ENCODE measurements at places on chromosomes 6 and 20.

DNA sequence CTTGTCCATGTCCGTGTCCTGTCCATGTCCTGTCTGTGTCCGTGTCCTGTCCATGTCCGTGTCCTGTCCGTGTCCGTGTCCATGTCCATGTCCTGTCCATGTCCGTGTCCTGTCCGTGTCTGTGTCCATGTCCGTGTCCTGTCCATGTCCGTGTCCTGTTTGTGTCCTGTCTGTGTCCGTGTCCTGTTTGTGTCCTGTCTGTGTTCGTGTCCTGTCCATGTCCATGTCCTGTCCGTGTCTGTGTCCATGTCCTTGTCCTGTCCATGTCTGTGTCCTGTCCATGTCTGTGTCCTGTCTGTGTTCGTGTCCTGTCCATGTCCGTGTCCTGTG lies 55.0 kb upstream of the BHLHE23 start:
- no peak for DNase-seq

DNA sequence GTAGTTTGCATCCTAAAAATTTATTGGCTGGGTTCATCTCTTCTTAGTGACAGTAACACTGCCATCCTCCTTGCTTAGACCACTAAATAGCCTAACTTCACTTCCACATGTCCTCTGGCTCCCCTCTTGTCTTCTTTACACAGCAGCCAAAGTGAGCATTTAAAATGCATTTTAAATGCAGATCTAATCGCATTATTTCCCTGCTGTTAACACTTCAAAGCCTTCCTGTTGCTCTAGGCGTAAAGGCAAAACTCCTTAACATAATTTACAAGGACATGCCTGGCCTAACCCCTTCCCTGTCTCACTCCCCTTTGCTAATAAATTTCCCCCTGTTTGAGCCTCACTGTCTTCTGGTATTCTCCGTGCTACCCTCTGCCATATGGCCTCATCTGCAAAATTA lies 26.5 kb downstream of the NKAIN2 start:
- DNase-seq = no peak

DNA sequence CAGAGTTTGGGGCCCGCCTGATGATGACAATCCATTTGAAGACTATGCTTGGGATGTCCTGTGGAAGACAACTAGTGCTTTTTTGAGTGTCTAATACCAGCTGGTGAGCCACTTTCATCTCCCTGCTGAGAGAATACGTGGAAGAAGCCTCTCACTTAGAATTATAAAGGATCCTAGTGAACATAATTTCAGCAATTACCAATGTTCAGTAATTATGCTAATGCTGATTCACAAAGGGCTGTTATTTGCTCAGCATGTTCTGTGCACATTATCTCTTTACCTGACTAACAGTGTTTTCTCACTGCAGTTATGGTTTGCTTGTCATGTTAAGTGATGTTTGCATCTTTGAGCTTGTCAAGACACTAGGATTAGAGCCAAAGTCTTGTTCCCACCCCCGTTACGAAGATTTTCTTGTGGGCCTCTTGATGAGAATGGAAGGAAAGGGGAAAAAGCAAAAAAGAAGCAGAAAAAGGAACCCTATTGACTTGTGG lies 282.1 kb upstream of the CHD6 start:
- DNase-seq = no peak

GRCh38 chr6:72140795-72141194 lies 254.4 kb downstream of the RIMS1 start:
- DNase-seq = no peak

- DNase-seq = no peak
Observed at GRCh38 chr20:45269754-45270270, 15.4 kb upstream of the SLPI start.

DNA sequence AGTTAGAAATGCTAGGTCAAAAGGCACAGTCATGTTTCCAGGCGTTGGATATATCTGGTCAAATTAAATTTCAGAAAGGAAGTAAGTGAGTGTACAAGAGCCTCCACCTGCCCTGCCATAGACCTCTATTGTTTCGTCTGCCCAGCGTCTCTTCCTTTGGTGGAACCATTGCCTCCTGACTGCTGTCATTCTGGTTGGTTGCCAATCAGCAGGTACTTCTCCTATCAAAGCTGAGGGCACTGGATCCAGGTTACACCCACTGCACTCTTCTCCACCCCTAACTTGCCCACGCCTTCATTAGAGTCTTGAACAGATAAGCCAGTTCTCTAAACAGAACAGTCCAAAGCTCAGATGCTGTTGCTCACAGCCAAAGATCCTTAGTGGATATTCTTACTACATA lies 2.6 kb upstream of the WFDC5 start:
- DNase-seq = no peak

DNA sequence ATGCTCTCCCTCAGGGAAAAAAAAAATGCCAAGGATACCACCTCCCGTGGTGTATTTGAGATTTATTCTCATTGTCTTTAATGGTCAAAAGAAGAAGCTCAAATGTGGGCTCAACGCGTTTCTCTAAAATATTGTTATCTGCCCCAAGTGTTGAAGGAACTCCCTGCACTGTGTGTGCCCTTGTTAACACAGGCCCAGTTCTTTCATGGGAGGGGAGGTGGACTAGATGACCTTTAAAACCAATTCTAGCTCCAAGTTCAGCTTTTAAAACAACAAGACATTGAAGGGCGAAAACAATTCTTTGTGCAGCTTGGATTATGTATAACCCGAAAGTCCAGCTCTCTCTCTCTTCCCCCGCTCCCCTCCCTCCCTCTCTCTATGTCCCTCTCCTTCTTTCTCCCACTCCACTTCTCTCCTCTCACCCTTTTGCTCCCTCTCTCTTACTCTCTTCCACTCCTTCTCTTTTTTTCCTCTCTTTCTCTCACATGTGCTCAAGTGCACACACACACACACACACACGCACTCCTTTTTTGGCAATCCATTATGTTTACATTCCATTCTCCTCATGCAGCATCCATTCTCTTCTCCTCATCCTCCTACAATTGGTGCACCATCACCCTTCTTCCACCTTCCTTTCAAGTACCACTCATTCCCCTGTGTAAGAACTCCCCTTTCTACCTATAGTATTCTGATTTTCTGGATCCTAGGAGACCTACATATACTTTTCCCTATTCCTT lies 8.5 kb downstream of the HLA-DMB start:
- no peak for DNase-seq

DNA sequence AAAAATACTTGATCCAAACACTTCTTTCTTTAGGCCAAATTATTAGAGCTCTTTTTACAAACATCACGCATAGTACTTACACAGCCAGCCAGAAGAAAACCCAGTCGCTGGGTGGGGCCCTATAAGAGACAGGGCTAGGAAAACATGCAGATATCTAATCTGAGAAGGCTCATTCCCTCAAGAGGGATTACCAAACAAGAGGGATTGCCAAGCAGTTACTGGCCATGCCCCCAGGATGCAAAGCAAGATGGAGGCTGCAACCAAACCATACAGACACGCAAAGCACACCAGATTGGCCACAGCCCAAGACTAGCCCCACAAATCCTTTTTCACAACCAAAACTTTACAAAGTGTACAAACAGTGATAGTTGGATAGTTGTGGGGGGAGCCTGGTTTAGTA lies 1235.4 kb upstream of the GJE1 start:
- no peak for DNase-seq

GRCh38 chr20:52493171-52493721 lies 301.7 kb upstream of the ZFP64 start:
- no peak for DNase-seq

- no peak for DNase-seq
Observed at GRCh38 chr6:21083708-21084107, 509.8 kb upstream of the SOX4 start.

DNA sequence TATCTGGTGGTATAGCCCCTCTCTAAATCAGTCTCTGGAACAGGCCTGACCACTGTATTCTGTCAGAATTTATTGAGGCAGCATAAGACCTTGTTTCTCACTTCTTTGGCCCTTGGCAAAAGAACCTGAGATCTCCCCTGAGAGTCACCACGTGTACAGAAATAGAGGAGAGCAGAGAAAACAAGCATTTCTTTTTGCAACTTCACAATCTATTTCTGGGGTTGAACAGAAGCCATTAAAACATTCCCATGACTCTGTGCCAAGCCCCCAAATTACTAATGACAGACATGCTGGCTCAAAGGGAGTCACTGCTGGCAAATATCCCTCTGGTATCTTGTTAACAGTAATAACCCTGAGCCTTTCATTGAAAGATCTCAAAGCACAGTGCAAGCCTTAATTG lies 395.3 kb downstream of the MAFB start:
- no peak for DNase-seq

DNA sequence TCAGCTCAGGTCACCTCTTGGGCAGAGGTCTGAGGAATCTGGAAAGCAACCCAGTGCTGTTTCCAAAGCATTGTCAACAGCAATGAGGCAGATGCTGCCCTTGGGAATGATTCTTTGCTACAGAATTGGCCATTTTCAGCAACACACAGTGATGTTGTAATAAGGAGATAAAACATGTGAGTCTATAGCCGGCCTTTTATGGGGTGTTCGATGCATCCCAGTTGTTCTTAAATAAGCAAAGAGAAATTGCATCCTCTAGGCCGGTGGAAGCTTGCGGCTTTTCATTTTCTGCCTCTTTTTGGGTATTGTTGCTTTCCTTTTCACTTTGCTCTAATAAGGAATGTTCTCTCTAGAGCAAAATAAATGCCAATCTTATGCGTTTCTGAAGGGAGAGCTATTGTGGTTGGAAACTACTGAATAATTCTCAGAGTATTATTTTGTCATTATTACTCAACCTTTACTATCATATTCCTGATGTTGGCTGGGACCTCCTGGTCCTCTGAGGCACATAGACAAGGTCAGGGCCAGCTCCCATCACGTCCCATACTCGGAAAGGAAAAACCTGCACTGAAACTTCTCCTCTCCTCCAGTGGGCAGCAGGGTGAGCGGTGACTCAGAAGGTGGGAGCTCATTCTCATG lies 214.2 kb downstream of the CDH26 start:
- no peak for DNase-seq

GRCh38 chr6:122696853-122697252 lies 82.7 kb upstream of the FABP7 start:
- no peak for DNase-seq

GRCh38 chr20:60085551-60086132 lies 127.4 kb downstream of the CDH26 start:
- no peak for DNase-seq

GRCh38 chr6:259901-260508 lies 32.3 kb upstream of the DUSP22 start:
- DNase-seq = no peak

DNA sequence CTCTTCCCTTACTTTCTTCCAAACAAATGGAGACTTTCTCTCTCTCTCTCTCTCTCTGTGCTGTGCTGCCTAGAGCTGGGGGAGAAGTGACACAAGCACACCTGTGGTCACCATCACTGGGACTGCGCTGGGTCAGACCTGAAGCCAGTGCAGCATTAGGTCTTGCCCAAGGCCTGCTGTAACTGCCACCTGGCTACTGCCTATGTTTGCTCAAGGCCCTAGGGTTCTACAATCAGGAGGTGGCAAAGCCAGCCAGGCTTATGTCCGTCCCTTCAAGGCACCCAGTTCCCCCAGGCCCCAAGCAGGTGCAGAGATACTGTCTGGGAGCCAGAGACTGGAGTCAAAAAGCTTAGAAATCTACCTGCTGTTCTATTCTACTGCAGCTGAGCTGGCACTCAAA lies 49.4 kb upstream of the TOP1 start:
- DNase-seq = no peak

GRCh38 chr6:20906945-20907344 lies 372.7 kb downstream of the CDKAL1 start:
- DNase-seq = no peak

GRCh38 chr6:137880746-137881521 lies 13.9 kb downstream of the TNFAIP3 start:
- no peak for DNase-seq

GRCh38 chr6:161744211-161745067 lies 470.6 kb upstream of the AGPAT4 start:
- no peak for DNase-seq

DNA sequence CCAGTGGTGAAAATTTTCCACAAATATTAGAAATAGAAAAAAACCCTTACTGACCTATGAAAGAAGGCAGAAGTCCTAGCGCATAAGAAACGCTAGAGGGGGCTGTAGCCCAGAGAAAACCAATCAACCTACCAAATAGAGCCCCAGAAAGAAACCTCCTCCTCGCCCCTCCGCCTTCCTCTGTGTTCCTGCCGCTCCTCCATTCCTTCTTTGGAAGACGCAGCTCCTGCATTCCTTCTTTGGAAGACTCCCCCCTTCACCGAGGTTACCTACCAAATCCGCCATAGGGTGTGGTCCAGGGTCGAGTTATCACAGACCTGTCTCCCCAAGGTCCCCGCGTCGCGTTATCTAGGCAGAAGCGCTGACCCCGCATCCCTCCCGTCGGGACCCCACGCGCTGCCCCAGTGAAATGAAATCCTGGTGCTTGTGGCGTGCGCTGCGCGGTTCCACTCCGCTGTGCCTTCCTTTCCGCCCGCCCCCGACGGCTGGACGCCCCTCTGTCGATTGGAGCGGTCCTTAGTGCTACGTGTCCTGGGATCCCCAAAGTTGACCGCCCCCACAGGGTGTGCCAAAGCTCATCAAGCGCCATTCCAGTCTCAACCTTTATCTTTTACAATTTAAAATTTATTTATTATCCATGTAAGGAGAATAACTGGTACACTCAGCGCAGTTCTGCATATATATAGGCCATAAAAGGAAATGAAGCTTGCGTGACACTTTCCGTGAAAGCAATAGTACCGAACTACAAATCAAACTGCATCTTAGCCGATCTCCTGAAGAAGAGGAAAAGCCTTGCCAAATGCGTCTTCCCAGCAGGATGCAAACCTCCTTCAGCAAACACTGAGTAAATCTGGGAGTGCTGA lies 13.0 kb downstream of the RPP21 start:
- DNase-seq = no peak

- DNase-seq = no peak
Observed at GRCh38 chr20:54624706-54625390, 149.5 kb downstream of the DOK5 start.

GRCh38 chr6:18262702-18263417 lies 1.5 kb downstream of the DEK start:
- DNase-seq = no peak

- no peak for DNase-seq
Observed at GRCh38 chr20:29687438-29687837, 1570.0 kb upstream of the DEFB115 start.

DNA sequence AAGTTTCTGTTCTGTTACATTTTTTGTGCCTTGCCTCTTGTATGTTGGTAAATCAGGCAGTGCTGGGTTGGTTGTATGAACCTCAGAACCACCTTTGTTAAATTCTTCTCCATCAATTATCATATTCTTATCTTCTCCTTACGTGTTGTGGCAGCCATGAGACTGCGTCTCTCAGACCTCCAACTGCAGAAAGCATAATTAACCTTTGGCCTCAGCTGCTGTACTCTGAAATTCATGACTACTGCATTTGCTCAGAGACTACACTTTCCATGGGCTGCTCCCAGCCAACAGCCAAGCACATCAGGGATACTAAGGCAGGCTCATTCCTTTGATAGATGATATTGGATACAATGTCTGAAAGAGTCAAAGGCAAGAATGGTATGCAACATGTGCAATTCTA lies 15.1 kb upstream of the SNX3 start:
- DNase-seq = no peak

Measured in activated T-helper 1 cell treated with anti-CD3 and anti-CD28 coated beads, Interleukin-2, amount 50 U/mL, for 16 hours (primary cell).